ENCODE measurements at places on chromosomes 4 and X. TPM values are rescaled to one million over a fixed set of nuclear protein-coding genes. Genes with fewer than 3 reads are reported as not detected.

Gene PNMA6A
- total RNA-seq, result 9.4 TPM

Gene ANOS1
- total RNA-seq, result not detected

Gene CT83
- total RNA-seq, result 0.83 TPM

DNA sequence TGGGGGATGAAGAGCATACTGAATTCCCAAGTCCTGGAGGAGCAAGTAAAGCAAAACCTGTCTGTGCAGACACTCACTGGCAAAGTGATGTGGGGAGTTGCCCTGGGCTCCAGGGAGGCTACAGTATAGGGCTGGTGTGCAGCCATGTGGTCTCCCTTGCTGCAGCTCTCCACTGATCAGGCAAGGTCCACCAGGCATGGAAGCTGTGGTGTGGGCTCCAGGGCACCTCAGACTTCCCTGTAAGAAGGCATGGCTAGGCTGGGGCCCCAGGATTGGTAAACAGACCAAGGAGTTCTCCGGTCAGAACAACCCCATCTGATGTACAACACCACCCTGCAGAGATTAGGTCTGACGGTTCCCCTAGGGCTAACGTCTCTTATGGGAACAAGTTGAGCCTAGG lies 241.9 kb upstream of the NDST4 start:
- no peak for DNase-seq

Gene PLA2G12A
- total RNA-seq, result 8.0 TPM

Gene CXCL5
- not detected for total RNA-seq

- DNase-seq, result no peak
These were observed 11.9 kb downstream of the HADH start for GRCh38 chr4:108001540-108002135.

GRCh38 chr4:5118994-5119835 lies 67.9 kb downstream of the STK32B start:
- no peak for DNase-seq

Gene HPGD
- 9.5 TPM for total RNA-seq

Gene SOD3
- total RNA-seq, result not detected

DNA sequence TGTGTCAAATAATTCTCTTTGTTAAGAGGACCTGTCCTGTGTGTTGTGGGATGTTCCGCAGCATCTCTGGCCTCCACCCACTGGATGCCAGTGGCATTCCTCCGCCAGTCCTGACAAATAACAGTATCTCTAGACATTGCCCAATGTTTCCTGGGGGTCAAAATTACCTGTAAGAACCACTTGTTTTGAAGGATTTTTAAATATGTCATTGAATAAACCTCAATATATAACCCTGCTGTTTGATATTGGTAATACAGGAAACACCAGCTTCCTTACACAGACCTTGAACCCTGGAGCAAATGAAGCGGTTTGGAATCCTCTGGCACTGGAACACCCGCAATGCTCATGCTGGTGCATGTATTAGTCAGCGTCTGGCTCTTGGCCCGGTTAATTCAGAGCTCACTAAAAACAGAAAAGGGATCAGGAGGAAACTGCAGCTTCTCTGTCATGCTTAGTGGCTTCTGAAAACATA lies 101.3 kb downstream of the TBL1X start:
- no peak for DNase-seq

GRCh38 chr4:109296527-109296926 lies 5.9 kb downstream of the COL25A1 start:
- DNase-seq, result no peak

GRCh38 chr4:24693636-24694035 lies 101.7 kb upstream of the SOD3 start:
- DNase-seq, result peak; percentile 49

Gene IBSP
- total RNA-seq, result not detected

DNA sequence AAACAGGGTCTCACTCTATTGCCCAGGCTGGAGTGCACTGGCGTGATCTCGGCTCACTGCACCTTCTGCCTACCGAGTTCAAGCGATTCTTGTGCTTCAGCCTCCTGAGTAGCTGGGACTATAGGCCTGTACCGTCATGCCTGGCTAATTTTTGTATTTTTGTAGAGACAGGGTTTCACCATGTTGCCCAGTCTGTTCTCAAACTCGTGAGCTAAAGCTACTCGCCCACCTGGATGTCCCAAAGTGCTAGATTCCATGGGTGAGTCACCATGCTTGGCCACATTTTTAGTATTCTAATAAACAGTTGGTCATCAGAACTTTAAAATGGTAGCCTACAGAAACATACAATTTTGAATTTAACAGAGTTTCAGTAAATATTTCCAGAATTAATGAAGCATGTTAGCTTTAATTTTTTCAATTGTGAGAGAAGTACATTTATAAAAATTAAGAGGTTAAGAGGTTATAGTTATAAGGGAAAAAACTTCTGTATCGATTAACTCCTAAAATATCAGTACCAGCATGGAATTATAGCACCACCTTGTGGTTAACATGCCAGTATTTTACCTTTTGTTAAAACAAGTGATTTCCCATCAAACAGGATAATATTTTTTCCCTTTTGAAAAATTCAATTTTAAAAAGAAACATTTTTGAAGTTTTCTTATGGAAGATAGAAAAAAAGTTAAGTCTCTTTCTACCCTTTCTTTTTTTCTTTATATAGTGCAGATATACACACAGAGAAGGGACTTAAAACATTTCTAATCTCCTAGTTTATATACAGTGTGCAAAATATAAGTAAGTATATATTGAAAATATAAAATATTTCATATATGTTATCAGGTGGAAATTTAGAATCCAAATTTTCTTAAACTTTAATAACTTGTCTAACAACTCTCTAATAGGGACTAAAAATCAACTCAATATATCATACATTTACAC lies 35.4 kb downstream of the CEP44 start:
- peak; percentile 58 for DNase-seq

- no peak for DNase-seq
These were observed 53.8 kb upstream of the ABCG2 start for GRCh38 chr4:88212253-88212561.

Gene BLTP1
- total RNA-seq, result 20.7 TPM

GRCh38 chr4:185566972-185567371 lies 31.7 kb upstream of the PDLIM3 start:
- peak; percentile 43 for DNase-seq

DNA sequence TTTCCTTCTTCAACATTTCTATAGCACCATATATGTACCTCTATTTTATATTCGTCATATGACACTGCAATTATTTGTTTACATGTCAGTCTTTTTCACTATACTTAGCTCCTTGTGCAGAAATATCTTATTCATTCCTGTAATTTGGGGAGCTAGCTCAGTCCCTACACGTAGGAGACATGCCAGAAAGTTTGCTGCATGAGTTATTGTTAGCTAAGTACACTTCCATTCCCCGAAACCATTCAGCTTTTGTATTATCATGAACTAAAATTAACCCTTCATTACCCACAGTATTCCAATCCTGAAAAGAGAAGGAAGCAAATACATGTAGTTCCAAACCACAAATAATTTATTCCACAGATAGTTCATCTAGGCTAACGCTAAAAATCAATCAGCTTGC lies 10.2 kb downstream of the CBR4 start:
- DNase-seq, result peak; percentile 35

DNA sequence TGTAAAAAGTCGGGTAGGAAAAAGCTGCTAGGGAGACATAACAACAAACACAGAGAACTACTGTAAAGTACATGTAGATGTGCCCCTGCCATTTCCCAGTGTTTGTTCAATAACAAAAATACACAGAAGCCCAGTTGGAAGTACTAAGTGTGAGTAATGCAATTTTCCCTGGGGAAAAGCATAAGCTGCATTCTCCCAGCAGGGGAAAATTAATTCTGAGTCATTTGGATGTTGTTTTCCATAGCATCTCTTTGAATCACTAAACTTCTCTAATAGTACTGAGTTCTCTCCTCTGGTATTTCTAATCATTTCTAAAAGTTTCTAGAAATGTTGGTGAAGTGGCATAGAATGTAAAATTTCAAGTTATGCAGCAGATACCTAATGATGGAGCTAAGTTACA lies 1114.9 kb downstream of the C4orf33 start:
- DNase-seq, result no peak

DNA sequence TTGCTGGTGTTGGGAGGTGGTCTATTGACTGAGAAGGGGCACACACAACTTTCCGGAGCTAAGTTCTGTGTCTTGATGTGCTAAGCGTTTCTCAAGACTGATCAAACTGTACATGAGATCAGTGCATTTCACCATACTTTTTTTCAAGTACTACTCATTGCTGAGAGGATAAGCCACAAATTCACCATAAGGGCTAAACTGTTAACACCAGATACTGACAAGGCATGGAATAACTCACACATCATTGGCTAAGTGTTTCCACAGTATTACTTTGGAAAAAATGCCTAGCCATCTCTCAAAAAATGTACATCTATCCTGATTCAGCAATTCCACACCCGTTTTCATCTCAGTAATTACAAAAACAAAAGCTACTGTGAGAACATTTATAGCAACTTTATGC lies 13.0 kb downstream of the RBMX start:
- no peak for DNase-seq

Gene TCEANC
- 5.4 TPM for total RNA-seq

DNA sequence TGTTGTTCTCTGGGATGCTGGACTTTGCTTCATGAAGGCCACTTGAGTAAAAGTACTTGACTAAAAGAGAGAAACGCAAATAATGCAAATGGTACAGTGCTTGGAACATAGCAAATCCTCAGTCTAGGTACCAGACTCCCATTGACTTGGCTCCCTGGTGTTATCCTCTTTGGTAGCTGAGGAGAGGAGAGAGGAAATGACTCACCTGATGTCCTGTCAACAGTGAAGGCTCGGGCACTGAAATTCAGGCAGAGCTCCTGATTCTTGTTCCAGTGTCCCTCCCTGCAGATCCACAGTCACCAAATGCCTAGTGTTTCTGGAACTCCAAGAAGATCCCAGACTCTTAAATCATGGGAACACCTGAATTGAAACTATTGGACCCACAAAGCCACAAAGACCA lies 22.5 kb upstream of the TCEAL4 start:
- no peak for DNase-seq

DNA sequence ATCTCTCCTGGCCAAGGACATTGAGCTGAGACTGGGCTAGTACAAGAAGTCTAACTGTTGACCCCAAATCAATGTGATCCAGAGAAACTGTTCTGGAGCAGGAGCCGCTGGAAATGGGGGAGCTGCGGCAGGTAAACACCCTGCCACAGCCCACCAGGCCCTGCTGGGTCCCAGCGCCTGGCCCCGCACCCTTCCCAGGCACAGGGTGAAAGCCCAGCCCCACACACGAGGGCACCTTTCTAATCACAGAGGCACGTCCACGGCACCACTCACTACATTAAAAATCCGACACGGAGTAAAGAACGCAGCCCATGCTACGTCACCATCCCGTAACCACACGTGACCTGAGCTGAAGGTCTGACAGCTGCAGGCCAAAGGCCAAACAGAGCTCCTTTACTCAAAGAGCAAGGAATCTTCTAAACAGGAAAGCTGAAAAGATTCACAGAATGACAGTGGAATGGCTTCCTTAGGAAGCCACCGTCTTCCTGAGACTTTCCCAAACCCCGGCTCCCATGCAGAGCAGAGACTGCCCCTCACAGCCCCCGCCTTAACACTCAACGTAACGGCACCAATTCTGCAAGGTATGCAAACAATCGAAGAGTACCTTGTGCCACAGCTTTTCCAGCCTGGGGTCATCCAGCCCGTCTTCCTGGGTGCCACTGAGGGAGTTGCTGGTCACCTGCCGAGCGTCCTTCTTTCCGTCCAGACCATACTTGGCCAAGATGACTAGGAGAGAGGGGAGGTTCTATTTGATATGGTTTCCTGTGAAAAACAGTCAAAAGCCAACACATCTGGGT lies 12.6 kb downstream of the LRPAP1 start:
- DNase-seq, result no peak

GRCh38 chrX:24216037-24216436 lies 66.5 kb downstream of the ZFX start:
- no peak for DNase-seq

- DNase-seq, result no peak
These were observed 49.2 kb upstream of the SPIN4 start for GRCh38 chrX:63400340-63400739.

DNA sequence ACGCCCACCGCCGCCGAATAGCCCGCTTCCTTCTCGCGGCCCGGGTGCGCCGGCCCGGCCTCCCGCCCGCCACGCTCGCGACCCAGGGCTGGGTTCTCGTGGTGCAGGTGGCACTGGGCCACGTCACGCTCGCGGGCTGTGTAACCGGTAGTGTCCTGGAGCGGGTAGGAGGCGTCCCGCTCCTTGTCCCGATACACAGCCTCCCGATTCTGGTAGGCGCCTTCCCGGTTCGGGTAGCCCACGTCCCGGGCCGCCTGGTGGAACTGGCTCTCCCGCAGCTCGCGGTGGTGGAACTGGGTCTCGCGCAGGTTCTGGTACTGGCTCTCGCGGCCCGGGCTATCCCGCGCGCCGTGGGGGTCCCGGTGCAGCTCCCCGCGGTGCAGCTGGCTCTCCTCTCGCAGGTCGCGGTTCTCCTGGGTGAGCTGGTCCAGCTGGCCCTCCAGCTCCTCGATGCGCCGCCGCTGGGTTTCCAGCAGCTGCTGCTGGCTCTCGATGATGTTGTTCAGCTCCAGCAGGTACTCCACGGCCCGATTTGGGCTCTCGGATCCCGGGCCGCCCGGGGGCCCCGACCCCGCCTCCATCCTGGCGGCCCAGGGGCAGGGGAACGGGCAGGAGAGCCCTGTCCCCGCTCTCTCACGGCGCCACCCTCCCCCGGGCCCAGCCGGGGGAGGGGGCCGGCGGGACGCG lies 39.3 kb upstream of the IQSEC2 start:
- no peak for DNase-seq

Gene C4orf36
- total RNA-seq, result 1.2 TPM

Gene CENPVL1
- 0.32 TPM for total RNA-seq

Gene PRDX4
- total RNA-seq, result 415 TPM

GRCh38 chr4:150010525-150011126 lies 67.6 kb upstream of the DCLK2 start:
- DNase-seq, result peak; percentile 70

Gene BMPR1B
- total RNA-seq, result 9.5 TPM

DNA sequence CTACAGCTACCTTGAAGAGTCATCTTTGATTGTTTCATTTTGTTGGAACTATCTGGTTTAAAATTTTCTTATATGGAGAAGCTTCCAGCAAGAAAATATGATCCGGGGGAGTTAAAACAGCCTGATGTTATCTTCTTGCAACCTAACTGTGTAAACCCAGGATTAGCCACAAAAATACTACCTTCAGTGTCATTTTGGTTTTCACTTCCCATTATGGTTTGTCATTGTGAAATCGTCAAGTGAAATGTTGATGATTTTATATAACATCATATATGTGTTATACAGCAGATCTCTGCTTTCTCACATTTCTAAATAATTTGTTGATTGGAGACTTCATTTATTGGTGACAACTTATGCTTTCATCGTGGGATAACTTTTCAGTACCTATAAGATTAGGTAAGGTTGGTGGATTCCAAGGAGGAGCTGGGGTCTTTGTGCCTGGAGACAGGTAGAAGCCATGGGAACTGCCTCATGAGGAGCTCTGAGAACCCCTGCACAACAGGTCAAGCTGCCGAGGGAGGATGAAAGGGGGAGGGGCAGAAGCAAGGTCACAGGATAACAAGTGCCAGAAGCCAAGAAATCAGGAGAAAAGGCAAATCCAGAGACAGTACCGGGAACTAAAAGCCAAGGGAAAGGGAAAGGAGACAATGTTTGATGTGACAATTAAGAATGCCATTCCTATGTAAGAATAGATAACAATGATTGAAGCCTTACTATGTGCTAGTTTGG lies 7.2 kb downstream of the ARHGAP24 start:
- no peak for DNase-seq

Data from SK-MEL-5 (cell line).